Cardiac muscle cell (in vitro differentiated cells and primary cell): ENCODE measurements at places on chromosomes 6 and 20. TPM values are rescaled to one million over a fixed set of nuclear protein-coding genes. Genes with fewer than 3 reads are reported as not detected.

DNA sequence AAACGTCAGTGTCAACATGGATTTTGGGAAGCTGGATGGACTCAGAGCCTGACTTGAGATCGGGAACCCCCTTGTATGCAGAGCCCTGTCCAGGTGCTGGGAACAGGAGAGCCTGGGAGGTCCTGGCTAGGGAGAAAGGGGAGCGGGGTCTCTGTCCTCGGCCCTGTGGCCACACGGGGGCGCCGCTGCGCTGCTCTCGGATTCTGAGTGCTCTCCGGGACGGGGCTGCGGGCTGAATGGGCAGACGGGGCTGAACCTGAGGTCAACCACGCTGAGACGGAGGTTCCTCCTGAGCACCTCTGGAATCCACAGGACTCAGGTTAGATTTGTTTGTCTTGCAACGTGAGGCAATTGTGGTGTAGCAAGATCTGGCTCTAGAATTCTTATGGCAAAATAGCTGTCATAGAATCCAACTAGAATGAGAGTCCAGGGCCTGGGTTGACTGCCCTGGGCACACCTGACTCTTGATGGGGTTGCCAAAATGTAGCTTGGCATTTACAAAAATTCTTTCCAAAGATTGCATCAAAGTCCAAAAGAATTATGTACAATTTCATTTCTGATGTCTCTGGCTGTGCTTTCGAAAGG lies 20.6 kb upstream of the HLA-F start:
- H3K27ac ChIP-seq, result no peak overlapping the region
- H3K36me3 ChIP-seq, result no peaks in the 10 kb centered on the region
- DNase-seq, result peak; percentile 65
- no peaks in the 10 kb centered on the region for H3K4me1 ChIP-seq
- H3K27me3 ChIP-seq, result peaks cover 9% of the 10 kb centered on the region

DNA sequence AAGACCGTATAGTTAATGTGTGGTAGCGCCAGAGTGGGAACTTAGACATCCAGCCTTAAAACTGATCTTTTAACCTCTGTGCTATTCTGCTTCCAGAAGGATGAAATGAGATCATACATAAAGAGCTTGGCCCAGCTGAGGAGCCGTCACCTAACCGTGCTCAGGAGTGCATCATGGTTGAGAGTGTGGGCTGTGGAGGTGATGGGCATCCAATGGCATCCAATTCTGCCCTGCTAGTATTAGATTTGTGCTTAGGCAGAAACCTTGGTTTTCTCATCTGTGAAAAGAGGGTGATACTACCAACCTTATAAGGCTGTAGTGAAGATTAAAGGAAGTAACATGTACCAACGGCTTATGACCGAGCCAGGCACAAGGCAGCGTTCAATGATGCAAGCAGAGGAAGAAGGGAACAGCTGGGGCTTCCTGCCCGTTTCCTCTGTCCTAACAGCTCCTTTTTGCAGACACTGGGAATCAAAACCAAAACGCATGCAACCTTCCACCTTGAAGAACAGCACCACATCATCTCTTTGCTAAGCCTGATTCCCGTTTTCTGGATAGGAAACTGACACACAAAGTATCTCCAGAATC lies 1.3 kb downstream of the SLC22A16 start:
- peaks cover 22% of the 10 kb centered on the region for H3K27me3 ChIP-seq
- no peak overlapping the region for H3K27ac ChIP-seq
- DNase-seq, result no peak

- no peak overlapping the region for H3K4me3 ChIP-seq
- no peak overlapping the region for H3K27ac ChIP-seq
- H3K36me3 ChIP-seq, result no peaks in the 10 kb centered on the region
- no peak for DNase-seq
Observed at GRCh38 chr6:109271622-109272021, 110.6 kb downstream of the CD164 start.

- no peaks in the 10 kb centered on the region for H3K27me3 ChIP-seq
- H3K4me3 ChIP-seq, result no peak overlapping the region
- DNase-seq, result peak; percentile 23
- H3K36me3 ChIP-seq, result no peaks in the 10 kb centered on the region
Observed at GRCh38 chr6:132265451-132266097, 135.7 kb downstream of the MOXD1 start.

PAX1 gene
- not detected in 2 replicates for total RNA-seq

VTA1 gene
- total RNA-seq, result 44.0 and 48.6 TPM in 2 replicates

RIN2 gene
- total RNA-seq, result 33.8 and 42.4 TPM in 2 replicates

DNA sequence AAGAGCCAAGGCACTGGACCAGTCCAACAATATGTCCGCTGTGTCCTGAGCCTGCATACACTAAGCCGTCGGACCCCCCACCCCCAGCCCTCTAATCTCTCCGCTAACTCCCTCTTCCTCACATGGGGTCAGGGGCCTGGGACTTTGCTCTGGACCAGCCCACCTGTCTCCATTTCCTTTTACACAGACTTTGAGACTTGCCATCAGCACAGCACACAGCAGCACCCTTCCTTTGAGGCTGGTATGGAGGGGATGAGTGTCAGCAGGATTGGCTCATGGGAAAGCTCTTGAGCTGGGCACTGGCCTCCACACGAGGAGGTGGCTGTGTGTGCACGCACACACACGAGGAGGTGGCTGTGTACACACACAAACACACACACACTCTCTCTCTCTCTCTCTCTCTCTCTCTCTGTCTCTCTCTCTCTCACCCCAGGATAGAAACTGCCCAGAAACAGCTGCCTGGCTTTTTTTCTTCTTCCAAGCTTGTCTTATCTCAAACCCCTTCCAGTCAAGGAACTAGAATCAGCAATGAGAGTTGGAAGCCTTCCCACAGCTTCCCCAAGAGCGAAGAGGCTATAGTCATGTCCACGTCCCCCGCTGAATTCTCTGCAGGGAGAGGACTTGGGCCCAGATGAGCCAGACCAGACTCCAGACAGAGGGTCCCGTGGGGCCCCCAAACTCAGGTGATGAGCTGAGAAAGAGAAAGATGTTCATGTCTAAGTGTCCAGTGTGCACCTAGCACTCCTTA lies 18.6 kb downstream of the SLC9A8 start:
- peak; percentile 87 for DNase-seq
- H3K27ac ChIP-seq, result no peak overlapping the region
- no peaks in the 10 kb centered on the region for H3K4me1 ChIP-seq
- H3K27me3 ChIP-seq, result no peaks in the 10 kb centered on the region

BACH2 gene
- total RNA-seq, result 3.2 and 5.6 TPM in 2 replicates

C6orf132 gene
- 1.7 and 2.7 TPM in 2 replicates for total RNA-seq

GRCh38 chr20:57620274-57620990 lies at the start of gene ZBP1:
ZBP1 (minus strand) TSS chr20:57620426; CDS start chr20:57620295, 131 bp downstream.
- H3K4me3 ChIP-seq, result no peak within 1 kb of the TSS
- H3K36me3 ChIP-seq, result no peaks in the 10 kb centered on the region
- H3K27ac ChIP-seq, result no peak within 1 kb of the TSS
- no peaks in the 10 kb centered on the region for H3K4me1 ChIP-seq

DNA sequence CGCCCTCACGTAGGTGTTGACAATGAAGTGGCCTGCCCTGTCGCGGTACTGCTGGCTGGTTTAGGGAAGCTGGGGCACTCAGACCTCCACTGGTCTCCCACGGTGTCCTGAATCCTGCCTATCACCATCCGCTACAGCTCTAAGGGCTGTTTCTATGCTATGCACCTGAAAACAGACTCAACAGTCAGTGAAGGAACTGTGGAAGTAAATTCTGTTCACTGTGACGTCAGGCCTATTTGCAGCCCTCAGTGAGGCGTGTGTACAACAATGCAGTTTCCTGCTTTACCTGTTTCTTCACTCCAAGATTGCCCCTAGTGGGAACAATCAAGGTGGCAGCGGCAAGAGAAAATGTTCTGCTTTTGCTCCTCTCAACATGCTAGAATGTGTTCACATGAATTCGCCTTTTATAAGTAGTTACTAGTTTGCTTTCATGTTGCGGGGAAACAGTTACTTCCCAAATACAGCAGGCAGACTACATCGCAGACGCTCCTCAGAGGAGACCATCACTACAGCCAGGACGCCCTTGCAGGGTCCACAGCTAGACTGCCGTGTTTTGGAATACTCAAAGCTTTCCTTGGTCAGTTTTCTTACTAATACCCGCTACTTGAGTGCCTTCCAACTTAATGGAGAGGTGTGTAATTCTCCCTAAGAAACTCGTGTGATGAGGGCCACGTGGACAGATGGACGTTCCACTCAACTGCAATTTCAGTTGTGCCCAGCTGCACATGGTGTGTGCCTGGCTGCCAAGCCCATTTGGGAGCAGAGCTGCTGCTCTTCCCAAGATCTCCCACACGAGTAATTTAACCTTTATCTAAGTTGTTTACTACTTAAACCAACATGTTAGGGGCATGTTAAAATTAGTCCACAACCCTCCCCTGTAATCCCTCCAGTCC lies 25.4 kb downstream of the DIDO1 start:
- no peaks in the 10 kb centered on the region for H3K4me1 ChIP-seq
- peaks cover 46% of the 10 kb centered on the region for H3K36me3 ChIP-seq
- no peak for DNase-seq
- no peaks in the 10 kb centered on the region for H3K27me3 ChIP-seq
- no peak overlapping the region for H3K4me3 ChIP-seq

- H3K36me3 ChIP-seq, result no peaks in the 10 kb centered on the region
- H3K27ac ChIP-seq, result no peak overlapping the region
- H3K27me3 ChIP-seq, result no peaks in the 10 kb centered on the region
- no peak overlapping the region for H3K4me3 ChIP-seq
- peaks cover 9% of the 10 kb centered on the region for H3K4me1 ChIP-seq
Observed at GRCh38 chr20:15565786-15566185, 1007.5 kb downstream of the KIF16B start.
